ENCODE measurements at places on chromosomes 6 and 20.

DNA sequence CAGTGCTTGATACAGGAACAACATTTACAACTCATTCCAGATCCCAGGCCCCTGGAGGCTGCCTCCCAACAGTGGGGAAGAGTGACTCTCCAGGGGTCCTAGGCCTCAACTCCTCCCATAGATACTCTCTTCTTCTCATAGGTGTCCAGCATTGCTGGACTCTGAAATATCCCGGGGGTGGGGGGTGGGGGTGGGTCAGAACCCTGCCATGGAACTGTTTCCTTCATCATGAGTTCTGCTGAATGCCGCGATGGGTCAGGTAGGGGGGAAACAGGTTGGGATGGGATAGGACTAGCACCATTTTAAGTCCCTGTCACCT is 4.2 kb downstream of the PIM1 start:
- no peak for DNase-seq

DNA sequence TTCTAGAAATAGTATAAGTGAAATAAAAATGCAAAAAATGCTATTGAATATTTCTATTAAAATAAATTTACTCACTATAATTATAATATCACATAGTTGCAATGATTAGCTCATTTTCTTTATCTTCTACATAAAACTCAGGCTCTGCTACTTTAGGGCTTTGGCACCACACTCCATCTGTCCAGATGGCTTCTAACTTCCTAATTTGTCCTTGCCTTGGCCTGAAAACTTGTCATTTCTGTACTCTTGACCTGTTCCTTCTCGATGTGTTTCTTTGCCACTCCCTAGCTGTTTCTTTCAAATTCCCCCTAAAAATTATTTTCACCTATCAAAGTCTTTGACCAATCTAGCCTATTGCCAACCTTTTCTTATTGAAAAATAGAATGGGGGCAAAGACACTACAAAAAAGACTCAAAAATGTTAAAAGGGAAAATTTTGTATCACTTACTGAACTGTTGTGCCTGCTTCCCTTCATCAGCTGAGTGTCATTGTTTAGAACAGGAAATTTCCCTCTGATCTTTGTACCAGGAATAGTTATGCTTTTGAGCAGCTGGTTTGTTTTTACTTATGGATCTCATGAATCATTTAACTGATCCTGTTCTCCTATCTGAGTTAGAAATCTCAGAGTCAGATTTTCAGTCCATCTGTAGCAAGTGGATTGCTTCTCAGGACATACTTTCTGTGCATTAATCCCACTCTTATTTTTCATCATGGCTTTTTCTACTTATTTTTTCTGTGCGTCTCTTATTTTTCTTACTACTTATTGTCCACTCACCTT is 279.2 kb upstream of the CNR1 start:
- no peak for DNase-seq

GRCh38 chr20:63119121-63119962 is 96.6 kb downstream of the YTHDF1 start:
- no peak for DNase-seq

- no peak for DNase-seq
Observed at GRCh38 chr6:106161311-106161874, 75.3 kb downstream of the PRDM1 start.

DNA sequence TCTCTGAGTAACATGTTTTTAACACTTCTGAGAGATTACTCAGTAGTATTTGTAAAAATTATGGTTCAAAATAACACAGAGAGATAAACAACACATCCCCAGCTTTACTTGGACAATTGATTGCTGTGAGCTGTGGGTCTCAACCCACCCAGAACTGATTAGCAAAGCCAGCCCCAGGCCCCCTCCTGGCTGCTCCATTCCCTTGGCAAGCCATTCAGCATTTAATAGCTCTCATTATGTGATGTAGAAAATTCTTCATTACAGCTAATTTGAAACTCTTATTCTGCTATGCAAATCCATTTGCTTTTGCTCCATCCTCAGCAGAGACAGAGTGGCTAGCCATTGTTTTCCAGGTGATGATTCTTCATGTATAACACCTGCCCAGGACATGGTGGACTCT is 16.6 kb upstream of the SIRT5 start:
- DNase-seq = no peak

- no peak for DNase-seq
Observed at GRCh38 chr20:58161192-58161591, 67.3 kb downstream of the ANKRD60 start.

DNA sequence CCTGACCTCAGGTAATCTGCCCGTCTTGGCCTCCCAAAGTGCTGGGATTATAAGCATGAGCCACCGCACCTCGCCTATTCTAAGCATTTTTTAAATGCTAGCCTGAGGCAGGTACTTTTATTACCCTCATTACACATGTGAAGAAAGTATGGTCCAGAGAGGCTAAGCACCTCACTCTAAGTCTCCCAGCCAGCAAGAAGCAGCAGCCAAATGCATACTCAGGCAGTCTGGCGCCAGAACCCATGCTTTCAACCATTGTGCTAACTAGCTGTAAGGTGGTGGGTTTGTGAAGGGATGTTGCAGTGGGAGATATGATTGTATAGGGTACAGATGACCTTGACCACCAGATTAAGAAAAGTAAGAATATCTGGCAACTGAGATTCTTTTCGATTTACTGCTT is 26.1 kb upstream of the RIPOR2 start:
- no peak for DNase-seq

DNA sequence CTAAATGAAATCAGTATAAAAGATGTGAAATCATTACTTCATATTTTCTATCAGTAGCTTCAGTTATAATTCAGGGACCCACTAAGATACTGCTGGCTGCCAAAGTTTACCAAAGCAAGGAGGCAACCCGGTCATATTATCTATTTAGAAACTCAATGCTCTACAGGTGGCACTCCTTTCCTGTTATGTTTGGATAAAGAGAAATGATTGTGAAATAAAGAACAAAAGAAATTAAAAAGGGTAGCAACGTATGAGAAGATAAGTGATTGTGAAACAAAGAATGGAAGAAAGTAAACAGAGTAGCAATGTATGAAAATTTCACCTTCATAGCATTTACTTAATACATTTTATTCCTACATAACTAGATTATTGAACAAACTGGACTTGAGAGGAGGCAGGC is 45.2 kb downstream of the RSPH3 start:
- DNase-seq = no peak

- no peak for DNase-seq
Observed at GRCh38 chr6:84731901-84732300, 32.5 kb downstream of the TBX18 start.

- DNase-seq = no peak
Observed at GRCh38 chr6:15386110-15386755, 140.4 kb downstream of the JARID2 start.

GRCh38 chr6:2247664-2248063 is 2.3 kb upstream of the GMDS start:
- DNase-seq = no peak

DNA sequence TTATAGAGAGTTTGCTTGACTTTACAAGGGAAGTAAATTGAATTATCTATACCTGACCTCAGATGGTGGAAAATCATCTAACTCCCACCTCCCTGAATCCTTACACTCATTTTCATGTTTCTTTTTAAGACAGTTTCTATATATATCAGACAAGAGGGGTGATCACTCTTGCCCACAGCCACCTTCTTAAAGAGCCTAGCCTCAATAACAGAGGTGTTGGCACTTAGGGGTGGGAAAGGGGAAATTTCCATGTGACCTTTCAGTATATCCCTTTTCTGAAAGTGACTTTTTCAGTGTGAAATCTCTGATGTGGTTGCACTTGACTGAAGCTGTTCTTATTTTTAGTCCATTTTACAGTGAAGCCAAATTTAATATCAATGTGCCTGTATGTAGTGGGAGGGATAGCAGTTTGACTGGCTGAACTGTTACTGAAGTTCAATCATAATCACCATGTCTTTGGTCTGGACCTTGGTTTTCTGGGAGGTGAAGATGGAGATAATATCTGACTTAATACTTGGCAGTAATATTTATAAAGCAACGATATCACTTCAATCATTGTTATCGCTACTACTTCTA is 141.3 kb downstream of the MAP3K7 start:
- no peak for DNase-seq

DNA sequence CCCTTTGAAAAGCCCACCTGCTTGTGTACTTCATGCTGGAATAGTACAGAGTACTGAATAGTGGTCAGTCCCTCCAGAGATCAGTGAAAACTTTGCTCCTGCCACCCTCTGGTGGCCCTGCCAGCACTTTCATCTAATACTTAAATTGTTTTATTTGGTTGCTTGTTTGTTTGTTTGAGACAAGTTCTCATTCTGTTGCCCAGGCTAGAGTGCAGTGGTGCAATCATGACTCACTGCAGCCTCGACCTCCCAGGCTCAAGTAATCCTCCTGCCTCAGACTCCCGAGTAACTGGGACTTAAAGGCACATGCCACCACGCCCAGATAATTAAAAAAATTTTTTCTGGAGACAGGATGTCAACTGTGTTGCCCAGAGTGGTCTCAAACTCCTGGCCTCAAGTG is 9.1 kb downstream of the FAM83D start:
- DNase-seq = no peak

- no peak for DNase-seq
Observed at GRCh38 chr20:51562332-51563173, 20.0 kb upstream of the NFATC2 start.

GRCh38 chr20:3759316-3759823 is 8.2 kb downstream of the ADISSP start:
- no peak for DNase-seq

DNA sequence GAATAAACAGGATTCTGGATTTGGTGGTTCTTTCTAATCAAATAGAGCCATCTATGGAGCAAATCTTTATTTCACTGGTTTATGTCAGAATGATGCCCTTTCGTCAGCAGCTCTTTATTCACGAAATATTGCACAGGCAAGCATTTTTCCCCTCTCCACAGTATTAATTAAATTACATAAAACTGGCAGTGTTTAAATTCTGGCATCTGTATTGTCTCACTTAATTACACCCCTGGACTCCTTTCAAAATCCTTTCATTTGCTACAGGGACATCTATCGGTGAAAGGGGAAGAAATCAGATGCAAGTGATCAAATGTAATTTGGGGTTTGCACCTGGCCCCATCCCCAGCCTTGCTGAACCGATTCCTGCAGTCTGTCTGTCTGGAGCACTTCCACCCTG is 801.9 kb downstream of the QKI start:
- DNase-seq = no peak
